ENCODE measurements at places on chromosomes 1 and 21.

DNA sequence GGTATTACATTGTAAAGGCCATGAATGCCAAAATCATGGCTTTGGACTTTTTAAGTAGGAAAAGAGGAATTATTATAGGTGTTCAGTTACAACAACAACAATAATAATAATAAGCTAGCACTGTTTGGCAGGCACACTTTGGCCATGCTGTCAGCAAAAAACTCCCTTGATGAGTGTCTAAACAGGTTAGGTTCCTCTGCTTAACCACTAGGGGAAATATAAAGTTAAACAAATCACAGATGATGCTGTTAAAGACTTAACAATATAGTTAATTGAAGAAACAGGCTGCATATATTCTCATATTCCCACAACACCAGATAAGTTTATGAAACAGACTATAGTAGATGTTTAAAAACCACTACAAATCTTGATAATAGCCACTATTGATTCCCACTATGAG, 46.4 kb downstream of the RGS21 start:
- no peak for DNase-seq

GRCh38 chr1:6783221-6783620, 2.0 kb upstream of the CAMTA1 start:
- DNase-seq, result no peak

DNA sequence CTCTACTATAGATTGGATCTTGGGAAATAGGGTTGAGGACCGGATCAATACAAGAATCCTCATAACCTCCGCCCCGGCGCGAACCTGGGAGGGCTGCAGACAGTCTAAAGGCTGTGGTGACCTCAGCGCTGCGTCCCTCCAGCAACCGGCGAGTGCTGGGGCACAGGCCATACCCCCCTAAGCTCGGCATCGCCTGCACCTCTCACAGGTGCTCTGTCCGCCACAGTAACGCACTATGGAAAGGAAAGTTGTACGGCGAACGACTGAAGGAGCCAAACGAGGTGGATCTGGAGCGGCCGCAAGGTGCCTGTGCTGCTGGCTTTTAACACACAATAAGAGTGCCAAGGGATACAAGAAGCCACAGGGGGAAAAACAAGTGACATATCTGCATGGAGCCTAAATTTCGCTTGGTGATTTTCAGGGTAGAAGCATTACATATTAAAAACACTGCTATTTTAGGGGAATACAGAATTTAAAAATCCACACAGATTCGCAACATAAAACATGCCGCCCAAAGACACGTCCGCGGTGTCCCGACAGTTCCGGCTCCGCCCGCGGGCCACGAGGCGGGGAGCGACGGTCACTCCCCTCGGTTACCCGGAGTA, 1.4 kb upstream of the RBM15 start:
- no peak for DNase-seq

DNA sequence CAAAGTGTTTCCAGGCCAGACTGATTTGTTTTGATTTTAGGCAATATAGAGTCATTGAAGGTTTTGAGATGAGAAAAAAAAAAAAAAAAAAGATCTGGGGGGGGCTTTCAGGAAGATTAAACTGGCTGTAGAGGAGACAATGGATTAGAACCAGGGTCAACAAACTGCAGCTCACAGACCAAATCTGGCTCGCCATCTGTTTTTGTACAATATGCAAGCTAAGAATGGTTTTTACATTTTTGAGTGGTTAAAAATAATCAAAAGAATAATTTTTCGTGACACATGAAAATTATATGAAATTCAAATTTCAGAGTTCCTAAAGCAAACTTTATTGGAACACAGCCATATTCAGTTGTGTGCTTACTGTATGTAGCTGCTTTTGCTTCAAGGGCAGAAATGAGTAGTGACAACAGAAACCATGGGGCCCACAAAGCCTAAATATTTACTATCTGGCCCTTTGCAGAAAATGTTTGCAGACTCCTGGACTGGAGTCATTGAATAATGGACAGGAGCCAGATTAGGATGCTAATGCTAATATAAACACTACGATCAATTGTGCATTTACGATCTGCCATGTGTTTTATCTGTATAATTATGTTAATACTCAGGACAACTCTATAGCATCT, 375.7 kb upstream of the DAB1 start:
- peak; percentile 27 for DNase-seq

DNA sequence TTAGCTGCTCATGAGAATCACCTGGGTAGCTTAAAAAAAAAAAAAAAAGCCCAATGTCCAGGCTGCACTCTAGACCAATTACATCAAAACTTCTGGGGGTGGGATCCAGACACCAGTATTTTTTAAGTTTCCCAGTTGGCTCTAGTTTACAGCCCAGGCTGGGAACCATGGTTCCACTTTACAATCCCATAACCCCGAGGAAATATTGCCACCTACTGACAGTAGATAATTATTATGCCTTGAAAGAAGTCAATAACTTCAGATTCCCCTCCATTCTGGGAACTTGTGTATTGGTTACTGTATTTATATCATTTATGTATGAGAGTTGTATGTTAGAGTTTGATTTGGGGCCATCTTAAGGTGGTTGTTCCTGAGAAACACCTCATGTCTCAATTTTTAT, 100.2 kb downstream of the SPATA46 start:
- peak; percentile 17 for DNase-seq

DNA sequence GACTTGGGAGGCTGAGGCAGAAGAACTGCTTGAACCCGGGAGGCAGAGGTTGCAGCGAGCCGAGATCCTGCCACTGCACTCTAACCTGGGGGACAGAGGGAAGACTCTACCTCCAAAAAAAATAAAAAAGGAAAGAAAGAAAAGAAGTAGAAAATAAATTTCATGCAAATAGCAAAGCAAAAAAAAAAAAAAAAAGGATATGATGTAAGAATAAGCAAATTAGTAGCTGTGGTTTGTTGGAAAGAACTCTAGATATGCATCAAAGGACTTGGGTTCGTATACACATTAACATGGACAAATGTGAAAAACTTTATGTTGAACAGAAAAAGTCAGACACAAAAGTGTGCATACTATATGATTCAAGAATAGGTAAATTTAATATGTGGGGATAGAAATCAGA, 11.9 kb downstream of the WASF2 start:
- no peak for DNase-seq

GRCh38 chr1:203765029-203765837, at the start of gene LAX1:
Gene LAX1 (plus strand): TSS chr1:203765183. CDS start chr1:203765566, 383 bp downstream.
- no peak for DNase-seq
